ENCODE measurements at places on chromosomes 5 and 9.

DNA sequence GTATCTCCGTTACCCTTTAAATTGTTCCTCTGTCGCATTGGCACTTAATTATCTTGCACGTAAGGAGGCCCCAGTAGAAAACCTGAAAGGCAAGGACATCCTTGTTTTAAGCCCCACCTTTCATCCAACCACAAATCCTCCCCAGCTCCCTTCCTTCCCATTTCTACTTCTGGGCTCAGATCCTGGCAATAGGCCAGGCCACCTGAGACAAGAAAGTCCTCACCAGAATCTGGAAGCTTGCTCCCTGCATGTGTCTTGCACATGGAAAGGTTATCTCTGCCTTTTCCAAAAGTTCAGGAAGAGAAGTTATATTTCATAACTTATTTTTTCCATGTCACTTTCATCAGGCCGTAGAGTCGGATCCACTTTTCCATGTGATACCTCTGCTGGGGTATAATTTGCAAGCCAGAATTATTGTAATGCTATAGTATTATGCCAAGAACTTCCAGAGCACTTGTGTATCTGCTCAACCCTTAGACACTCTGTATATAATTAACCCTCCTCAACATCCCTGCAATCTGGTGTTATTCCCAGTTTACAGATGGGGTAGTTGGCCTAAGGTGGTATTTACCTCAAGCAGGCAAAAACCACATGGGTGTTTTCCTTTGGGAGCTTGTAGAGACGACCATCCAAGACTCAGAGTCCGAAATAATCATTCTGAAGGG is 2.6 kb upstream of the SHB start:
- DNase-seq, result no peak

GRCh38 chr9:2859776-2860379 is 16.0 kb upstream of the PUM3 start:
- DNase-seq, result peak; percentile 65

GRCh38 chr5:43485406-43485805 is 1.7 kb upstream of the TMEM267 start:
- DNase-seq, result no peak

- no peak for DNase-seq
Measured at GRCh38 chr9:115098226-115098965, 19.6 kb downstream of the TNC start.

- DNase-seq, result no peak
Measured at GRCh38 chr9:78807286-78807685, 510.4 kb downstream of the PSAT1 start.

- DNase-seq, result no peak
Measured at GRCh38 chr9:116741086-116741740, 54.1 kb downstream of the TRIM32 start.

- no peak for DNase-seq
Measured at GRCh38 chr5:14228219-14228618, 85.1 kb downstream of the TRIO start.

DNA sequence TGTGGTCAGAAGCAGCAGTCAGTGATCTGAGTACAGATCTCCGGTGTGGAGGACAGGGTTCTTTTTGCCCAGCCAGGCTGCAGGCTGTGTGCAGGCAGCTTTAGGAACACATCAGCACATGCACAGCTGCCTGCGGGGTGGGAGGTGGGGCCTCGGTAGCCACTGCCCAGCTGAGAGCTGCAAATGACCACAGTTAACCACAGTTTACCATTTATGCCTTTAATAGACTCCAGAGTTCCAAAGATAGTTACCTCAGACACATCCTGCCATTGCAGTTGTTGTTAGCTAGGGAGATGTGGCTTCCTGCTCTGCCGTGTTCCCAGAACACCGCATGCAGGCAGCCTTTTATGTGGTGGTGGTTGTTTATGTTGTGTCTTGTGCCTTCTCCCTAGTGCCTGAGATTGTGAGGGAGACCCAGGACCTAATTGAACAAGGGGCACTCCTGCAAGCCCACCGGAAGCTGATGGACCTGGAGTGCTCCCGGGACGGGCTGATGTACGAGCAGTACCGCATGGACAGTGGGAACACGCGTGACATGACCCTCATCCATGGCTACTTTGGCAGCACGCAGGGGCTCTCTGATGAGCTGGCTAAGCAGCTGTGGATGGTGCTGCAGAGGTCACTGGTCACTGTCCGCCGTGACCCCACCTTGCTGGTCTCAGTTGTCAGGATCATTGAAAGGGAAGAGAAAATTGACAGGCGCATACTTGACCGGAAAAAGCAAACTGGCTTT is 10.2 kb downstream of the EXOC3 start:
- peak; percentile 24 for DNase-seq

GRCh38 chr5:90345684-90346083 is 63.9 kb downstream of the CETN3 start:
- DNase-seq, result no peak

- no peak for DNase-seq
Measured at GRCh38 chr9:35710818-35711500, 21.0 kb downstream of the TLN1 start.
